ENCODE measurements at places on chromosomes 13 and 19.

DNA sequence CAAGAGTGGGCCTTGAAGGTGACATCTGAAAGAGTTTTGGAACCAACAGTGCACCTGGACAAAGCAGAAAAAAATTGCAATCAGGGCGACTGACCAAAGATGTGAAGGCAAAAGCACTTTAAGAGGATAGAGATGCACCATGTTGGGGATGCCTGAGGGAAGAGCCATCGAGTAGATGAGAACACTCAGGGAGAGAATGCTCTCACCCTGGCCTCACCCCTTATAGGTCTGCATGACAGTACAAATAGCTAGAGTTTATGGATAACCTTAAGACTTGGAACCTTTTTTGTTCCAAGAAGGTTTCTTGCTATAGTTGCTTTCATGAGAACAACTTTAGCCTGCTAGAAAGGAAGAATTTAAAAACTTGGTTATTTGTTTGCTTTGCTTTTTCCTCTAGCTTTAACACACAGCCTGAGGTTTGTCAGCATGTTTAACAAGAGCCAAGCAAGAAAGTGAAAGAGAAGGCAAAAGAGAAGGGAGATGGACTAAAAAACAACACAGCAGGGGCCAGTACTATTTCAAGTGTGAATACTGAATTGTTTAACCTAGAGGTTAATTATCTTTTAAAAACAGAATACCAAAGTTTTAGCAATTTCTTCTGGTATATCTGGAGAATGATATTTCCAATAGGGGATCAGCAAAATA lies 418.9 kb downstream of the DIAPH3 start:
- DNase-seq: no peak

GRCh38 chr19:58546019-58546530 lies 2.2 kb downstream of the TRIM28 start:
- no peak for DNase-seq

GRCh38 chr13:59570204-59570603 lies 593.5 kb downstream of the DIAPH3 start:
- no peak for DNase-seq

DNA sequence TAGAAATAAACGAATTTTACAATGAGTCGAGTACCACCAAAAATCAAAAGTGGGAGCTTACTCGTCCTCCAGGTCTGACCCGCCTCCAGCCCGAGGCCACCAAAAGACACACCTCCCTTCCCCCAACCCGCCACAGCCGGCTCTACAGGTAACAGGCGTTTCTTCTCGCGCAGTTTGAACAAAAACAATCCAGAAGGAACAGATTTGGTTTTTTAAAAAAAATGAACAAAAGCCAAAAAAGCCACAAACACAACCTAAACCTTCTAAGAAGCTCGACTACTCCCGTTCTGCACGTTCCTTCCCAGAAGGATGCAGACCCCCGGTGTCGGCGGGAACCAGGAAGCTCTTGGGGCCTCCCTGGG lies 671 bp downstream of the ZDHHC20 start:
- no peak for DNase-seq

- DNase-seq: no peak
Observed at GRCh38 chr13:63011996-63012395, 1596.3 kb upstream of the PCDH20 start.

DNA sequence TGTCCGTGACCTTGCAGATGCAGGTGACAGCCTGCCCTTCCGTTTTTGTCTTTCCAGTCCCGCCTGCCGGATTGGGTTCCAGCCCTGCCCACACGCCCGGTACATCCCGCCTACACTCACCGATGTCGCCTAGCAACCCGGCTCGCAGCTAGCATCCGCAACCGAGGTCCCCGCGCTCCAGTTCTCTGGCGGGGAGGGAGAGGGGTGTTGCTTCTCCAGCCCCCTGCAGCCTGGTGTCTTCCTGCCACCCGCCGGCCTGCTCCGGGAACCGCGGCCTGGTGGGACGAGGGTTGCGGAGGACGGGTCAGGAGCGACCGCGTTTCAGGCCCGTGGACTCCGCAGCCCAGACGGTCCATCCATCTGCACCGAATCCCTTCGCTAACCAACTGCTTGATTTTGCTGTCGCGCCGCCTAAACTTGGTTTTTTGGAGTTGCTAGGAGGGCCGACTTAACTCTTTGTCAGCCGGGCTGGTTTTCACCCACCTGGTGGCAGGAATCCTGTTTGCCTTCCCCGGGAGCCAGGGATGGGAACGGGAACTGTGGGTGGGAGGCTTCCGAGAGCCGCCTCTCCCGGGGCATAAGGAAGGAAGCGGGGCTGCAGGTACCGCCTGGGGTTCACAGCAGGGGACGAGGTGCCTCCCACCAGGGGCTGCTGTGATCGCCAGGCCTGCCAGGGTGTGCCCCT lies 15.4 kb upstream of the MATK start:
- DNase-seq: peak; percentile 72

DNA sequence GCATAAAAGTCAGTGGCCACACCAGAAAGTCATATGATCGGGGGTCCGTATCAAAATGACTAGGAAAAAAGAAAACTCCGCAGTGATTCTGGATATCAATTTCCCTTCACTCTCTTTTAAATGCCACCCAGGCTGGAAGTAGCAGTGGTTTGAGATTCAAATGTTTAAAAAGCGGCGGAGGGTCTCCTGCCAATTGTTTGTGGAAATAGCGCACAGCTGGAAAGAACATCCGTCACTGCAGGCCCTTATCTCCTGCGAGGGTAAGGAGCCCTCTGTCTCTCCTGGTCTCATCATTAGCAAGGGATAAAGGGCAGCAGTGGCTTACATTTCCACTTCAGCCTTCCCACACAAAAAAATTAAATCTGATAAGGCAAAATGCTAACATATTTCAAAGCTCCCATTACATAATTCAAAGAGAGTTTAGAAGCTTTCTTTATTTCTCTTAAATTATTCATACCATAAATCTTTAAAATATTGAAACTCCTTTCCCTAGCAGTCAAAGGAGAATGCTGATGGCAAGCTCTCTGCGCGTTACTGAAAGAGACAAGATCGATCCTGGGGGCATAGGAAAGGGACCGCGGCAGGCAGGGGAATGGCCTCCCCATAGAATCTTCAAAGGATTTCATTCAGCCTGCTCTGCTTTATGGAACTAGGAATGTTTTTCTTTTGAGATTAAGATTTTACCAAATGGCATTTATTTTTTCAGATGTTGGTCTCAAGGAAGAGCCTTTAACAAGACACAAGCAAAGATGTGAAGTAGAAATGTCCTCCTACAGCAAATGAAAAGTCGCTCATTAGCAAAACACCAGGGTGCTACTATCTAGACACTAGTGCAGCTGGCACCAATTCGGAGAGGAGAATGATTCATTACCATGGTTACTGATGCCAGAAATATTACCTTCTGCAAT lies 35.0 kb downstream of the AMER2 start:
- peak; percentile 63 for DNase-seq

GRCh38 chr13:79190932-79191331 lies 215.1 kb downstream of the RBM26 start:
- peak; percentile 8 for DNase-seq

DNA sequence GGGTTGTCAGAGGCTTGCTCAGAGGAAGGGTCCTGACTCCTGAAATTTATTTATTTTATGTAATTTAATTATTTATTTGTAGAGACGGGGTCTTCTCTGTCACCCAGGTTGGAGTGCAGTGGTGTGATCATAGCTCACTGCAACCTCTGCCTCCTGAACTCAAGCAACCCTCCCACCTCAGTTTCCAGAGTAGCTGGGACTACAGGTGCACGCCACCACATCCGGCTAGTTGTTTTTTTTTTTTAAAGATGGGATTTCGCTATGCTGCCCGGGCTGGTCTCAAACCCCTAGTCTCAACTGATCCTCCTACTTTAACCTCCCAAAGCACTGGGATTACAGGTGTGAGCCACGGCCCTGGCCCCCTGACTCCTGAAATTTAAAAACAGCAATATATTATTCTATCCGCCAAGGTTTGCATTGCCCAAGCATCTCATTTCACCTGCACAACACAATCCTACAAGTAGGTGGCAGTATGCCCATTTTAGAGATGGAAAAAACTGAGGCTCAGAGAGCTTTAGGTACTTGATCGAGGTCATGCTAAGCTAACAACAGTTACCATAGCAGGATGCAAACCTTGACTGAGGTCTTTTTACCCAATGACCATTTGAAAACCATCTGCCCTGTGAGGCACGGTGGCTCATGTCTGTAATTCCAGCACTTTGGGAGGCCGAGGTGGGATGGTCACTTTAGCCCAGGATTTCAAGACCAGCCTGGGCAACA lies 18.1 kb downstream of the ARHGEF18 start:
- no peak for DNase-seq

- DNase-seq: peak; percentile 82
Observed at GRCh38 chr19:41144403-41144802, 30.2 kb downstream of the CYP2F1 start.

DNA sequence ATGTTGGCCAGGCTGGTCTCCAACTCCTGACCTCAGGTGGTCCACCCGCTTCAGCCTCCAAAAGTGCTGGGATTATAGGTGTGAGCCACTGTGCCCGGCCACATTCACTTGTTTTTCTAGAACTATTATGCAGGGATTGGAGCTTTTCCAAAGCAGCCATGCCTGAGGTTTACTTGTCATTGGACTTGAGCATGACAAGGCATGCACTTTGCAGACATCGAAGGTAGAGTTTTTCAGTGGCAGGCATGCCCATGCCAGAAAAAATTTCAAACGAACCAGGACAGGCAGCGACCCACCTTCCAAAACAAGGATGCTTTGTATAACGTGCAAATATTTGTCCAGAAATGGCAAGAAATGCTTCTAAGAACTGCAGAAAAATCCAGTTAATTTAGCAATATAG lies 17.7 kb downstream of the PNMA8A start:
- no peak for DNase-seq

DNA sequence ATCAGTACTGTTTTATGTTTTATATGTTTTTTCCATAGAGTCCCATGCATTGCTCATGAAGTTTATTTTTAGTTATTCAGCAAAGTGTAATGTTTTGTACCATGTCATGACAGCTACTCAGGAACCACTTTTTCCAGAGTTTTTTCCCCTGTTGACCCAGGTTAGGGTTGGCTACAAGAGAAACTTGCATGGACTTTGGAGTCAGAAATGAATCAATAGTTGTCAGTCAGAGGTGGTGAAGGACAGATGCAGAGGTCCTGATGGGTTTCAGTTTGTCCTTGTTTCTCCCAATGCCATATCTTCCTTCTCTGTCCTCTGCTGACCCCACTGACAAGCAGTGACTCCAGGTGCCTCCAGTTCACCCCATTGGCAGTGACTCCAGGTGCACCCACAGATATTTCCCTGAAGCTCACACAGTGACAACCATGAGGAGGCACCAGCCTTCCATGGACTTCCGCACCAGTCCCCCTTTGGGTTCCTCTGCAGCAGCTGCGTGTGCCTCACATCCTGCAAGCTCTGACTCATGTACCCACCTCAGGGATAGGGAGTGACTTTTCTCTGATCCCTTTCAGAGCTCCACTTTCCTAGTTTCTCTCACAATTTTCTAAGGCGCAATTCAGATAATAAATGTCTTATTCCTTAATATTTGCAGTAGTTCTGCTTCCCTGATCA lies 92.1 kb downstream of the AKAP11 start:
- no peak for DNase-seq

DNA sequence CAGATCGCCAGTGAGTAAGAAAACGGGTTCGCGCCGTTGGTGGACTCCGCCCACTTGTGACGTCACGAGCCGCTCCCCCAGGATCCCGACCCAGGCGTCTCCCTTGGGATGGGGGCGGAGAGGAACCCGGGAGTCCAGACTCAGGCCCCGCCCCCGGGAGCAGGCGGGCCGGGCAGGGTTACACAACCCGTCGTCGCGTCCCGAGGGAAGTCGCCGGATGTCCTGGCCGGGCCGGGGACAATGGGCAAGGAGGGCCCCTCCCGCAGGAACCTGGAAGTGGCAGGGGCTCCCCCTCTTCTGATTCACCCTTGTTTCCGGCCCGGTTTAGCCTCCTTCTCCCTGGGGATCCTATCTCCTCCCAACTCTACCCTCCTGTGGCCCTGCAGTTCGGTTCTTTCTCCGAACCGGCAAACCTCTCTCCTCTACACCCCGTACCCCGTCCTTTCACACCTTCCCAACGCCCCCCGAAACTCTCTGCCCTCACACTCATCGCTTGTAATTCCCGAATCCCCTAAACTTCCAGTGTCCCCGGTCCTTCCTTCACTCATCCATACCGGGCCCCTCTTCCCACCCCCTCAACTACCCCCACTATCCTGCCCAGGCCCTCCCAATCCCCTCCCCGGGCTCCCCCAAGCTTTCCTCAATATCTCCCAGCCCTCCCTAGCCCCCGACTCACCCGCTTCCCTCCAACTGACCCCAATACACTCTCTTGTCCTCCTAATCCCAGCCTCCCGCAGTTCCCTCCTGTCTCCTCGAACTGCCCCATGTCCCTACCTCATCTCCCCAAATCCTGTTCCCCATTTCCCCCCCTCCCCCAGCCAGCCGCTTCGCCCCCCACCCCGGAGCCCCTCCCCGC lies 20.0 kb upstream of the ERCC1 start:
- peak; percentile 77 for DNase-seq

DNA sequence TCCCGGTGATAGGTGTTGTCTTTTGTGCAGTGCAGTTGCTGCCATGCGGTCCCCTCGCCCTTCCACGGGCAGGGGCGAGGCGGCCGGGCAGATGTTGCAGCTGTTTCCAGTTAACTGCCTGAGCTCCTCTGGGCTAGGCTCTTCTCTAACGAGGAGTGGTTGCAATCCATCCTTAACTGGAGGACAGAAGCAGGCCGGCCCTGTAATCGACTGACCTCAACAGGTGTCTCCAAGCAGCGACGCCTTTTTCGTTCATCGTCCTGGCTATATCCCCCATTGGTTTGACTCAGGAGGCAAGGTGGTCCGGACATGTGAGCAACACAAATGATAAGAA lies 1.9 kb upstream of the TSC22D1 start:
- DNase-seq: no peak

GRCh38 chr19:2038284-2039088 lies 12.6 kb downstream of the MKNK2 start:
- no peak for DNase-seq

DNA sequence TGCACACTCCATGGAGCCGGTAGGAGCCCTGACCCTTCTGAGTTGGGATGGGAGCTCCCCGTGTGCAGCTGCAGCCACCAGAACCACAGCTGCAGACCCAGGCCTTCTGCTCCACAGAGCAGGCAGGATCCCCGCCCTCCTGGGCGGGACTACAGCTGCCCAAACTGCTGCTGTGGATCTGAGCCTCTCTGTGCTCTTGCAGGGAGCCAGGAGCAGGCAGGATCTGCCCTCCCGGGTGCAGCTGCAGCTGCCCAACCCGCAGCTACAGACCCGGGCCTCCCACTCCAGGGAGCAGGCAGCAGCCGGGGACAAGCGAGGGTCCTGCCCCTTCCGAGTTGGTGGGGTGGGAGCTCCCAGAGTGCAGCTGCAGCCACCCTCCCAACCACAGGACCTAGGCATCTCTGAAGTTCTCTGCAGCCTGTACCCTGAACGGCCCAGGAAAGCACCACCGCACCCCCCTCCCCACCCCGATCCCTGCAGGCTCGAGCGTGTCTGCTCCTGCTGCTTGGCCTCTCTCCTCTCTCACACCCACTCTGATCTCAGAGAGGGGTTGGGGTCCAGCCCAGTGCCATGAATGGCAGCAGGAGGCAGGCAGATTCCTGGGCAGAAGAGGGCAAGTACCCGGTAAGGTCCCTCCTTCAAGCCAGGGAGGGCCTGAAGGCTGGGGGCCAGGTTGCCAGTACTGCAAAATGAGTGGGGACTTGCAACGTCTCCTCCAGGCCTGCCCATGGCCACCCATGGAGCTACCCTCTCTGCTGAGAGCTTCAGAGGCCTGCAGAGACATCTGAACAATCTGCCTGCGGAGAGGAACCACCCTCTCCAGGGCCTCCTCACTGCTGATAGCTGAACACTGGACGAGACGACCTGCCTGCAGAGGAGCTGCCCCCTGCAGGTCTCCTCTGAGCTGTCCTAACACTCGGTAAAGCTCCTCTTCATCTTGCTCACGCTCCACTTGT lies 16.4 kb upstream of the EMP3 start:
- peak; percentile 45 for DNase-seq

All from Ammon's horn (tissue), 1 donor.